ENCODE measurements at places on chromosomes 11 and 22.

DNA sequence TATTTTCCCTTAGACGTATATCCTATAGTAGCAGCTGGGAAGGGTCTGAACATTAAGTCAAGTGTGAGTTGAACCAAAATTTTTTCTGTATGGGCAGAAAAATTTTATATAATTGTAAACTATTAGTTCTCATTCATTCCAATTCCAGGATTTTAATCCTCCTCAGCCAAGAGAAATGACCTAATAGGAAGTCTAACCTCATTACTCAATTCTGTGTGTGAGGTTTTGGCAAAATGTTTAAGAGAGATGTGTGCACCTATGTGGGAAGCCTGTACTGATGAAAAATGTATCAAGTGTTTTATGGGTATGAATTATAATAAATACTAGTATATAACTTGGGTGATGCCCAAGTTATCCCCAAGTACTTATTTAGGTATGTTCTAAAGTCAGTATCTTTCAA, 311.6 kb upstream of the PITPNB start:
- DNase-seq: no peak

GRCh38 chr11:67282155-67282875, 6.8 kb upstream of the ANKRD13D start:
- DNase-seq: no peak

DNA sequence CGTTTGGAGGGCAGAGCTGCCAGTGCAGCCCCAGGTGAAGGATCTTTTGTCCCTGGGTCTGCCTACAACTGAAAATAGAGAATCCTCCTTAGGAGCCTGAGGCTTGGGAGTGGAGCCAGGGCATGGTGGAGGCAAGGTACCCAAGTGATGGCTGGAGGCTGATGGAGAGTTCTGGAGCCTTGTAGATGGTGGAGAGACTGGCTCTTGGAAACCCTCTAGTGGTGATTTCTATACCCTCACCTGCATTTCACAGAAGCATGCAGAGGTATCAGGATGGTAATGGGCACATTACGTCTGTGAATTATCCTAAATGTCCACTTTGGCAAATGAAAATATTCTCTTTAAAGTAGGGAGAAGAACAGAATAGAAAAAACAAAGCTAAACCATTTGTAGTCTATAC, 44.4 kb downstream of the INSC start:
- DNase-seq: no peak

DNA sequence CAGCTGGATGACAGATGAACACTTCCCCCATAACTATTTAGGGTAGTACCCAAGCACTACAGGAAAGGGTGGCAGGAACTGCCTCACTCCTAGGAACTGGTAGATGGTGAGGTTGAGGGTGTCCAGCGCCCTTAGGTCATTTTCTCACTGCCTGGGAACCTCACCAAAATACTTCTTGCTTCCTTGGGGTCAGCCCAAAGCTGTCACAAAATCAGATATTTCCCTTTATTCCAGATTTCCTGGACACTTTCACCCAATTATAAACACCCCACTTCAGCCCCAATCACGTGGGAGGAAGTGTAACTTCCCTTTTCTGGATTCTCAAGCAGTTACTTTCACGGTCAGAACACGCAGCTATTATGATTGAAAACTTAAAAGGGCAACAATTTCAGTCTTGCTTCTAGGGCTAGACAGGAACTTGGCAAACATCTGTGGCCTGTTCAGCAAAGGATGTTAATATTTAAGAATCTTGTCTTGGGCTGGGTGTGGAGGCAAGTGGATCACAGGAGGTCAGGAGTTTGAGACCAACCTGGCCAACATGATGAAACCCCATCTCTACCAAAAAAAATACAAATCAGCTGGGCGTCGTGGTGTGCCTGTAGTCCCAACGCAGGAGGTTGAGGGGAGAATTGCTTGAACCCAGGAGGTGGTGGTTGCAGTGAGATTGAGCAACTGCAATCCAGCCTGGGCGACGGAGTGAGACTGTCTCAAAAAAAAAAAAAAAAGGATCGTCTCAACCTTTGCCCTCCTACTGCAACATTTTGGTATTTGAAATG, 4.0 kb downstream of the FTH1 start:
- peak; percentile 92 for DNase-seq

DNA sequence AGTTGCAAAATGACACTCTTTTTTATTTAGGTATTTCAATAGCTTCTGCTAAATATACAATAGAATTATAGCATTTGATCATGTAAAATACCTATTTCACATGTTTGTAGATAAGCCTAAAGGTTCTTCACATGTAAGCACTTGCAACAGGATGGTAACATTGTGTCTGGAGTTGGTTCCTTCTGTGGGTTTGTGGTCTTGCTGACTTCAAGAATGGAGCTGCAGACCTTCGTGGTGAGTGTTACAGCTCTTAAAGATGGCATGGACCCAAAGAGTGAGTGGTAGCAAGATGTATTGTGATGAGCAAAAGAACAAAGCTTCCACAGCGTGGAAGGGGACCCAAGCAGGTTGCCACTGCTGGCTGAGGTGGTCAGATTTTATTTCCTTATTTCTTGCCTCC, 246.4 kb upstream of the PDGFD start:
- no peak for DNase-seq

DNA sequence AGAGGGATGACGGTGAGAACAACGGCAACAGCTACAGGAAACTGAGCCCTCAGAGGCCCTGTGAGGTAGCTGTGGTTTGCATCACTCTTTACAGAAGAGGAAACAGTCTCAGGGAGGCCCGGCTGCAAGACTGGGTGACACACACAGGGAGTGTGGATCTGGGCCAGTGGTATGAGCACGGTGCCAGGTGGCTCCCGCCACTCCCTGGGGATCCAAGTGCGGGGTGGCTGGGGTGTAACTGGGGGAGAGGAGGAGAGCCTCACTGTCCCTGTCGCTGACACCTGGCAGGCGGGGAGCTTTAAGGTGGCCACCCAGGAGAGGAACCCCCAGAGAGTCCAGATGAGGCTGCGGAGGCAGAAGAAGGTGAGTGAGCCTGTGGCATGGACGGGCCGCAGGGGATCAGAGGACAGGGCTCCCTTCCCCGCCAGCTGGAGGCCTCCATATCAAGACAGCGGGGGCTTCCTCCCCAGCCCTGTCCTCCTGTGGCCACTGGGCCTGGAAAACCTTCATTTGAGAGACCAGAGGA, 5.6 kb downstream of the RGL4 start:
- peak; percentile 74 for DNase-seq

DNA sequence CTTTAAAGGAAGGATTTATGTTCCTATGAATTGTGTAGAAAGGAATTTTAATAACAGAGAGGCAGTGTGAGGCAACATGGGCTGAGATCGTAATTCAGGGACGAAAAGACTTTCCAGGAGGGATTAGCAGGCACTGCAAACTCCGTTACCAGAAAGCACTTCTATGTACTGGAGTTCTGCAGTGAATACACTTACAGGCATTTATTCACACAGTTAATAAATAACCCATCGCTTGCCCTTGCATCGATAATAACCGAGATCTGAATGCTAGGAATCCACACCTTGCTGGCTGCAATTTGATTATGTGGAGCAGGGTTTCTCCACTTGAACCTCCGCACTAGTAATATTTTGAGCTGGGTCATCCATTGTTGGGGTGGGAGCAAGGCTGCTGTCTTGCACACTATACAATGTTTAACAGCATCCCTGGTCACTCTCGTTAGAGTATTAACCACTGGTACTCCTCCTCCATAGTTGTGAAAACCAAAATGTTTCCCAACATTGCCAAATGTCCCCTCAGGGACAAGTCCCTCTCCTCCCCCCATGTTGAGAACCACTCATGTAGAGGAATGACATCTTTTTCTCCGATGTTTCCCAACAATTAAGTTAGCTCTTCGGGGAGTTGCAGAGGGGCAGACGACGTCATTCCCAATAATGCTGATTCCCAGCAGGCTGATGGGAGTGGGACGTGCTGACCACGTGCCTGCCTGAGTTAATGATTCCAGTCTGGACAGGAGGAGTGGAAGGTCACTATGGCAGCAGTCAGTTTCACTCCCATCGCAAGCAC, 99.5 kb downstream of the SNX19 start:
- DNase-seq: no peak

GRCh38 chr11:10742460-10743208, 8.4 kb upstream of the CTR9 start:
- DNase-seq: no peak

GRCh38 chr11:64455456-64456261, 96.7 kb downstream of the RPS6KA4 start:
- DNase-seq: peak; percentile 31

Measured in suppressor macrophage treated with lipopolysaccharide for 1 hour (primary cell).